ENCODE measurements at places on chromosomes 11 and 22. TPM values are rescaled to one million over a fixed set of nuclear protein-coding genes. Genes with fewer than 3 reads are reported as not detected.

DNA sequence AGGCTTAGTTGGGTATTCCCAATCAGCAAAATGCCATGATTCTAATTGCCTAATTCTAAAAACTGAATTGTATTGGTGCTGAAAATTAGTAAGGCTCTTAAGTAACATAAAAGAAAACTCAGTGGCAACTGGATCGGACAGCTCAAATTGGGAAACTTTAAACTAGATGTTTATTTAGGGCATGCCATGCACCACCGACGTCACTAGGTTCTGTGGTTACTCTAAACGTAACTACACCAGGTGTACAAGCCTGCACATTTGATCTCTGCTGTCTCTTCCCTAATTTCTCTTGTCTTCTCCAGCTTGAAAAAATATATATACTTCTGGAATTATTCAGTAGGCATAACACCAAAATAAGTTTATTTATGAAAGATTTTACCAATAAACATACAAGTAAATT lies 378.2 kb downstream of the DCDC1 start:
- DNase-seq: no peak

- DNase-seq: peak; percentile 85
Measured at GRCh38 chr22:42444077-42444904, 12.1 kb upstream of the NFAM1 start.

GRCh38 chr11:12260731-12261521 lies 116.4 kb upstream of the PARVA start:
- no peak for DNase-seq

RCOR2 gene
- 12.6 TPM for polyA plus RNA-seq

KRTAP5-10 gene
- polyA plus RNA-seq: not detected

SLC37A2 gene
- 3.1 TPM for polyA plus RNA-seq

Measured in right lung (tissue), 10 donors.